ENCODE measurements at places on chromosomes 3 and 15. TPM values are rescaled to one million over a fixed set of nuclear protein-coding genes. Genes with fewer than 3 reads are reported as not detected.
A peak's percentile ranks its signal among the peaks of the same experiment; 100 is the strongest.

SMCO1 gene
- polyA plus RNA-seq: not detected

- no peak for DNase-seq
These were observed 497.7 kb upstream of the THBS1 start for GRCh38 chr15:39083213-39083612.

- DNase-seq: no peak
These were observed 284.8 kb downstream of the OTOL1 start for GRCh38 chr3:161781381-161781780.

DNA sequence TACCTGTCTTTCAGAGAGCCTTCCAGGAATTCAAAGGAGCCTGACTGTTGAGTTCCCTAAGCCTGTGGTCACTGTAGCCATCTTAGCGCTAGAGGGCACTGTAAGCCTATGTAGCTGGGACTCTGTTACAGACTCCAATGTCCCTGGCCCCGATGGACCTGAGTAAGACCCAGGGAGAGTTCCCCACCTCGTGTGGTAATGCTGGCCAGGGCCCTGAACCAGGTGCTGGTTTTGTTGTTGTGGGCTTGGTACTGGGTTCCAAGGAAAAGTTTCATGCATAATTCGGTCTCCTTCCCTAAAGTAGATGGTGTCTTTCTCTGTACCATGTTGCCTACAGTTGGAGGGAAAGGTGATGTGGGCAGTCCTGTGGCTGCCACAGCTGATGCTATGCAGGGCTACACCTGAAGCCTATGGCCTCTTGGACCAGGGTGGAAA, 32.4 kb downstream of the CDAN1 start:
- DNase-seq: peak; percentile 63

DNA sequence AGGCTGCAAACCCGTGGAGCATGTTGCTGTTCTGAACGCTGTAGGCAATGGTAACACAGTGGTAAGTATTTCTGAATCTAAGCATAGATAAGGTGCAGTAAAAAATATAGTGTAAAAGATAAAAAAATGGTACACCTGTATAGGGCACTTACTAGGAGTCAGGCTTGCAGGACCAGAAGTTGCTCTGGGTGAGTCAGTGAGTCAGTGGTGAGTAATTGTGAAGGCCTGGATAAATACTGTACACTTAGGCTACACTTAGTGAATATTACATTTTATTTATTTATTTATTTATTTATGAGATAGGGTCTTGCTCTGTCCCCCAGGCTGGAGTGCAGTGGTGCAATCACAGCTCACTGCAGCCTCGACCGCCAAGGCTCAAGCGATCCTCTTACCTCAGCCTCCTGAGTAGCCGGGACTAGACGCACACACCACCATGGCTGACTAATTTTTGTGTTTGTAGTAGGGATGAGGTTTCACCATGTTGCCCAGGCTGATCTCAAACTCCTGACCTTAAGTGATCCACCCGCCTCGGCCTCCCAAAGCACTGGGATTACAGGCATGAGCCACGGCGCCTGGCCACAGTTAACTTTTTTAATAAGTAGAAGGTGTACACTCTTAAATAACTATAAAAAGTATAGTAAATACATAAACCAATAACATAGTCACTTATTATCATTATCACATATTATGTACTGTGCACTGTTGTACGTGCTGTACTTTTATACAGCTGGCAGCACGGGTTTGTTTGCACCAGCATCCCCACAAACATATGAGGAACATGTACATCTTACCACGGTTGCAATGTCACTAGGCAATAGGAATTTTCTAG, 155.1 kb downstream of the IGF1R start:
- DNase-seq: no peak

DNA sequence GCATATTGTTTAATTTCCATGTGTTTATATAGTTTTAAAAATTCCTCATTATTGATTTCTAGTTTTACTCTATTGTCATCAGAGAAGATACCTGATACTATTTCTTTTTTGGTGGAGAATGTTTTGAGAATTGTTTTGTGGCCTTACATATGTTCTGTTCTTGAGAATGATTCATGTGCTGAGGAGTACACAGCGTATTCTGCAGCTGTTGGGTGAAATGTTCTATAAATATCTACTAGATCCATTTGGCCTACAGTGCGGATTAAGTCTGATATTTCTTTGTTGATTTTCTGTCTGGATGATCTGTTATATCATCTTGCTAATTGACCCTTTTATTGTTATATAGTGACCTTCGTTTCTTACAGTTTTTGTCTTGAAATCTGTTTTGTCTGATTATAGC, 109.7 kb downstream of the UBE2E2 start:
- no peak for DNase-seq
